Natural killer cell treated with Interleukin-12 subunit alpha and Interleukin-12 subunit beta and Interleukin-15 and Interleukin-18, amount 100 ng/mL, for 72 hours (primary cell): ENCODE measurements at places on chromosomes 6 and 20. TPM values are rescaled to one million over a fixed set of nuclear protein-coding genes. Genes with fewer than 3 reads are reported as not detected.

DNA sequence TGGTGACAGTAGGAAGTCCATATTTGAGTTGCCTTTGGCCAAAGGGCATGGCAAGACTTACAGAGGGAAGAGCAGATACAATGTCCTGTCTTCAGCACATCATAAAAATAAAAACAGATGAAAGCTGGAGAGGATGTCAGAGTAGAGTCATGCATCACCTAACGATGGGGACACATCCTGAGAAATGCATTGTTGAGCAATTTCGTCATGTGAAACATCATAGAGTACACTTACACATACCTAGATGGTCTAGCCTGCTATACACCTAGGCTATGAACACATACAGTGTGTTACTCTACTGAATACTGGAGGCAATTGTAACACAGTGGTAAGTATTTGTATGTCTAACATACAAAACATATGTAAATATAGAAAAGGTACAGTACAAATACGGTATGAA is 75.6 kb downstream of the VEGFA start:
- DNase-seq: no peak

DNA sequence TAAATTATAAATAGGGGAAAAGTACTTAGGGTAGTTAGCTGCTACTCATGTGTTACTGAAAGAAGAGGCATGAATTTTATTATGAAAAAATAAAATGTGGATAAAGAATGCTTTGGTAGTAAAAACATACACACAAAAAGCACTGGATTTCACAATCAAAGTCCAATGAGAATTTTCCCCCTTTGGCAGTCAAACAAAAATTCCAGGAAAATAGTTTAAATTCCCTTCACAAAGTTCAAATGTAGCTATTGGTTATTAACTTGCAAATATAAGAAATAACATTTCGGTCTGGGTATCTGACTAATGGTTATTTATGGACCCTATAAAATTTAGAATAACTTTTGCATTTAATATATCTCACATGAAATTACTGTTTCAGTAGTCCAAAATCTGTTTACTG is 210.4 kb downstream of the FOXC1 start:
- DNase-seq: no peak

GRCh38 chr6:155120034-155120433 is 124.9 kb downstream of the TIAM2 start:
- DNase-seq: no peak

GRCh38 chr6:165545806-165546205 is 117.2 kb downstream of the PDE10A start:
- DNase-seq: no peak

DNA sequence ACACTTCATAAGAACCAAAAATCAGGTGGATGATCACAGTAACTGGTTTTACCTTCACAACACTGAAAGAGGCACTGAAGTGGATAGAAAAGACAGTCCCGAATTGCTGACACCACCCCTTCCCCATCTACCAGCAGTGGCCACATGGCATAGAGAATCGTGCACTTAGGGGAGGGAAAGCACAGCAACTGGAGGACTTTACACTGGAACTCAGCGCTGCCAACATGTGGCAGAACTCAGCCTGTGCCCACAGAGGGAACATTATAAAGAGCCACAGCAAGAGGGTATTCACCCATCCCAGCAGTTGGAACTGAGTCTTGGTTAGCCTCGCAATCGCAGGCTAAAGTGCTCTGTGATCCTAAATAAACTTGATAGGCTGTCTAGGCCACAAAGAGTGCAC is 6.5 kb upstream of the KIAA1586 start:
- no peak for DNase-seq

DNA sequence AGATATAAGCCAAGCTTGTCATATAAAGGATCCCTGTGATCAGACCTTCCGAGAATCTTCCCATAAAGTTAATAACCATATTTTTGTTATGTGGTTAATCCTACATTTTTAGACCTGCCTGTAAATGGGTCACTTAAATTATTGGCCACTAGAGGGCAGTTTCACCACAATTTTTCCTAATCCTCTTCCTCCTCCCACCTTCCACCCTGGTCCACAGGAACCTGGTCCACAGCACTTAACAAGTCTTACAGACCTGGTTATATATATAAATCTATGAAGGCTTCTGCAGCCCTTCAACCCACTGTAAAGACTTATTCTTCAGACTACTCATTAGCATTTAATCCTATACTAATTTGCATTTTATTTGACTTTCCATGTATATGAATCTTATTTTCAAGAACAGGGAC is 28.3 kb downstream of the MRS2 start:
- DNase-seq: no peak

- DNase-seq: no peak
Observed at GRCh38 chr20:31712564-31713311, 9.9 kb downstream of the BCL2L1 start.

GRCh38 chr6:39961178-39961577 is 26.9 kb upstream of the MOCS1 start:
- no peak for DNase-seq

GRCh38 chr6:154360476-154360875 is 3.9 kb upstream of the IPCEF1 start:
- DNase-seq: no peak

DNA sequence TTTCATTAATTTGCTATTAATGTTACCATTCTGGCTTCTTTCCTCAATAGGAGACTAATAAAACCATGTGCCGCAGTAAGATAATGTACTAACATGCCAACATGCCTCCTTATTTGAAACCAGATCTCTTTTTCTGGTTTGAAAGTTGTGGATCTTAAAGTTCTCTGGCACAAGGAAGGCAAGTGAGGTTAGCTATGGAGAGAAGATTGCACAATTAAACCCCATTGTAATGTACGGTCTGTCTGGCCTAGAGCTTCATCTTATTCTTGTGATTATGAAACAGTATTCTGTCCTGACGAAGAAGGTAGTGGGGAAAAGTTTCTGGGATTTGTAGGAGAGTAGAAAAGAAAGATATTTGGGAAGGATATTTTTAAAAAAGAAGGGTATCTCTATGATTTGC is 68.4 kb downstream of the EYA4 start:
- no peak for DNase-seq

DNA sequence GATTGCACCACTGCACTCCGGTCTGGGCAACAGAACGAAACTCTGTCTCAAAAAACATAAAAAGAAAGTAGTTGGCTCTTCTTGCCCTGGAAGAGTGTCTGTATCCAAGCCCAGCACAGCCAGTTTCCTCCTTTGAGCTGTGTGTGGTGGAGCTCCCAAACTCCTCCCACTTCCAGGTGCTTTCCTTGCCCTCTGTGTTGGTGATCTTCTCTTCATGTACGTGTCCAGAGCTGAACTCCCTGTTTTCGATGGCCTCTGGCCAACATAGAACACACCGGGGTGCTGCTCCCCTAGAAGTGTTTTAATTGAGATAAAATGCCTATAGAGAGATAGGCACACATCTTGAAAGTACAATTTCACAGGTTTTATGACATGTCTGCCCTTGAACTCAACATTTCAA is 16.7 kb upstream of the SGK2 start:
- no peak for DNase-seq

- DNase-seq: no peak
Observed at GRCh38 chr20:63498960-63499337, at the start of gene EEF1A2. Gene EEF1A2, minus strand, starts transcription at chr20:63499083. Its CDS starts 1,320 bp downstream, at chr20:63497763.

DNA sequence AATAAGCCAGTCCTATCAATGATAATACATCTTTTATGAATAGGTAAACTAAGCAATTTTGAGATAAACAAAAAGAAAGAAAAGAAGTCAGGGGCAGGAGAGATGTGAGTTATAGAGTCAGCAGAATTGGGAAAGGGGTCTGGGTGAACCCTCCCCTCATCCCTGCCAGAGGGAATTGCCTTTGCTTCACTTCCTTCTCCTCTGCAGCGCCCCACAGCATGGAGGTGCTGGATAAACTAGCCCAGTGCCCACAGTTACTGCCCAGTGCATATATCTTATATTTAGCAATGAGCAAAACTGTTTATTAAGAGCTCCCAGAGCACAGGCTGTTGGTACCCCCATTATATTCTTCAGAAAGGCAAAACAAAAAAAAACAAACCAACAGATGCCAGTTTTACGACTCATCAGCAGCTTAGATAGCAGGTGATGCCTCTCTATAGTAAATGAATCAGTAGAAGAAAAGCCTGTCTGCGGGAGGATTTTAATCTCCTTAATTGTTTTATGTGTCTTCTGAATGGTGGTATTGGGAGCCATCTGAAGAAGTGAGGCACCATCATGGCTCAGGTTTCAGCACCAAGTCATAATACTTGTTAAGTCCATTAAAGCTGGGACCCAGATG is 419.2 kb downstream of the EPM2A start:
- no peak for DNase-seq

GRCh38 chr6:131060311-131060710 is 2.7 kb downstream of the EPB41L2 start:
- no peak for DNase-seq

BPIFB1 gene
- not detected for total RNA-seq

CRYBG1 gene
- 17.0 TPM for total RNA-seq

MCHR2 gene
- not detected for total RNA-seq

PSORS1C1 gene
- not detected for total RNA-seq

ZNF184 gene
- 6.4 TPM for total RNA-seq

RRAGD gene
- total RNA-seq: 0.98 TPM

LY6G6F gene
- not detected for total RNA-seq

DEFB132 gene
- total RNA-seq: not detected
